ENCODE measurements at places on chromosomes 1 and 21. TPM values are rescaled to one million over a fixed set of nuclear protein-coding genes. Genes with fewer than 3 reads are reported as not detected.

Gene APCS
- not detected for total RNA-seq

Gene LMX1A
- not detected for total RNA-seq

Gene IGSF5
- 0.22 TPM for total RNA-seq

Gene NR0B2
- total RNA-seq: not detected

Gene OR10Z1
- not detected for total RNA-seq

Gene AKR7A3
- total RNA-seq: 0.29 TPM

Gene RAP1GAP
- not detected for total RNA-seq

Gene C4BPB
- total RNA-seq: 2.4 TPM

Gene MROH9
- total RNA-seq: 0.43 TPM

Gene CDKN2C
- total RNA-seq: 24.5 TPM

Gene GBP6
- not detected for total RNA-seq

Gene C1orf216
- total RNA-seq: 11.2 TPM

Gene CR1
- total RNA-seq: under 0.01 TPM

Gene SPATA17
- under 0.01 TPM for total RNA-seq

Gene TCP10L
- total RNA-seq: not detected

Gene TIE1
- total RNA-seq: not detected

Gene SOD1
- total RNA-seq: 107 TPM

Gene PRRC2C
- total RNA-seq: 73.2 TPM

Gene CHODL
- under 0.01 TPM for total RNA-seq

Gene SPRR2A
- total RNA-seq: not detected

Measured in placental pericyte (primary cell).